GF-D8 (cell line): ENCODE measurements at places on chromosomes 16 and 17.

DNA sequence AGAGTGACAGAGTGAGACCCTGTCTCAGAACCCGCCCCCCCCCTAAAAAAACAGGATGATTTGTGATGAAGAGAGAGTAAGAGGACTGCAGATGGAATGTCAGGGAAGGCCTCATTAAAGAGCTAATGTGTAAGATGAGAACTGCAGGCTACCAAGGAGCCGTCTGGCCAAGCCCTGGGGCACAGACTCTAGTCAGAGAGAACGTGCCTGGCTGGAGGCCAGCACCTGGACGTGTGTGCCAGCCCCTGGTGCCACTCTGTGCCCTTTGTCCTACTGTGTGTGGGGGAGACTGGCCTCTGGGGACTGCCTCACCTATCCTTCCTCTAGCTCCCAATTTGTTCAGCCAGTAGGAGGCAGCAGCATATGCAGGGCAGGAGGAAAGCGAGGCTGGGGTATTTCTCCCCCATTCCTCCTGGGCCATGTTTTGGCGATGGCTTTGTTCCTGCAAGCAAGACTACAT, 37.1 kb downstream of the KNOP1 start:
- no peak for DNase-seq

DNA sequence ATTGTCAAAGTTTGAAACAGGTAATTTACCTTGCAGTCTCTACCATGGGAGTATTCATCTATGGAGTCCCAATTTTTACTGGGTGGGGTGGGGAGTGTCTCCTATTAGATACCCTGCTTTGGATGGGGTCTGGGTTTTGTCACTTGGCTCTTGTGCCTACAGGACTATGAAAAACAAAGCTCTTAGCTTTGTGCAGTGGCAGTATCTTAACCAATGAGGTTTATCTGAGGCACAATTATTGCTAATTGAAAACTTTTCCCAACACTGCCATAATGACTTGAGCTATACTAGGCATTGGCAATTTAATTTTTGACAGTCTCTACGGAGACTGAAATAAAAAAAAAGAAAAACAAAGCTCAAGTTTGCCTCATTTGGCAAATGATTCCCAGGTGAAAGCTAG, 3.8 kb upstream of the ZFP90 start:
- no peak for DNase-seq

DNA sequence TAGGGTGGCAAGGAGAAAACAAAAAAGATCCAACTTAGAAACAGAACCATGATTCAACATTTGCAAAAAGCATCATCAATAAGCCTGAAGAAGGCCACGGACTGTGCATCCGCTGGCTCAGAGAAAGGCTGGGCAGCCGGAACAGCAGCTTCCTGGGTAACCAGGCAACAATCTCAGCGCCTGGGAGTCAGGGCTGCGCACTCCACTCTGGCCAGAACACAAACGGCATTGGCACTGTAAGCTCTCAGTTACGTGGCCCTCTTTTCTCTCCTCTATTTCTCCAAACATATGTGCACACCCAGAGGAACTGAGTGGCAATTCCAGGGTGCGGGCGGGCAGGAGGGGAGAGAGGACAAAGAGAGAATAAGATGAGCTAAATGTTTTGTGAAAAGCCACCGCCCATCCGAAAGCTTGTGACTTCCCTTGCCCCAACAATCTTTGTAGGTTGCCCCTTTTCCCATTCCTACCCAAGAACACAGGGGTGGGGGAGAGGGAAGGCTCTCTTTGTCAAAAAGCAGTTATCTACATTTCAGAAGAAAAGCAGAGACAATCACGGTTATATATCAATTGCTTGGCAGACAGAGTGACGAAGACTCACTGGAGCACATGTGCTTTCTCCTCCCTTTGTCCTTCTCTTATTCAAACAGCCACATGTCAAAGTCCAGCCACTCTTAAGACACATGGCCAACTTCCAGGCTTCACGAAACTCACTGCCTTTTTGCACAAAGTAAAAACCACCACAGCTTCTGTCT, 6.6 kb upstream of the GHDC start:
- no peak for DNase-seq

DNA sequence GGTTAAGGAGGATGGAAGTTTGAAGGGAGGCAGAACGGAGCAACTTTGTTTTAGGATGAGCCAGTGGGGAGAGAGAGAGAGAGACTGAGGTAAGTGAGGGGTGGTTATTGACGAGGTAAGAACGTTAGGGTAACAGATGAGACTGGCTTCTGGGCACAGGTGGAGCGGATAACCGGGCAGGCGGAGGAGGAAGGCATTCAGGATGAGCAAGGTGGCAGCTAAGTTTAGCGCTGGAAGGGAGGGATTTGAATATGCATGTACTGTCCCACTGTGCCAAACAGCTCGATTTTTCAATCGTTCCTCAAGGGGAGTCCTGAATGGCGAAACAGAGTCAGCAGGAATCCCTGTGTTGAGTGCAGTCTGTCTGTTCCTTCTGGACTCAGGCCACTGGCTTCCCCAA, 35.8 kb downstream of the CACNG3 start:
- DNase-seq, result no peak

GRCh38 chr16:84811529-84811928, 8.3 kb upstream of the CRISPLD2 start:
- no peak for DNase-seq

GRCh38 chr16:50791522-50791921, 49.6 kb downstream of the CYLD start:
- DNase-seq, result no peak

DNA sequence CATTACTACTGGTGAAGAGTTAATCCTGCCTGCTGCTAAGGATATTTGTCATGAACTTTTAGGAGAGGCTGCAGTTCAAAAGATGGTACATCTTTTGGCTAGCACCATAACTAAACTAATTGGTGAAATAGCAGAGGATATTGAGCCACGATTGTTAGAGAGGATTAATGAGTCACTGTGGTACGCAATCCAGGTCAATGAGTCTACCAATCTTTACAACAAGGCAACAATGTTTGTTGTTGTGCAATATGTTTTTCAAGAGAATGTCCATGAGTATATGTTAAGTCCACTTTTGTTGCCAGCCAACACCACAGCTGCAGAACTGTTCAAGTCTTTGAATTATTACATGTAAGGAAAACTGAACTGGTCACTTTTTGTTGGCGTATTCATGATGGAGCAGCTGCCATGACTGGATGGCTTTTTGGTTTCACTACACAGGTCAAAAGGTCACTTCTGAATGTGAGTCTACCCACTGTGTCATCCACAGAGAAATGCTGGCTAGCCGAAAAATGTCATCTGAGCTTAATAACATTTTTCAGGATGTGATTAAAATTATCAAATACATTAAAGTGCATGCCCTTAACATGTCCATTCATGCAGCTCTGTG, 402.6 kb upstream of the KIF2B start:
- no peak for DNase-seq

DNA sequence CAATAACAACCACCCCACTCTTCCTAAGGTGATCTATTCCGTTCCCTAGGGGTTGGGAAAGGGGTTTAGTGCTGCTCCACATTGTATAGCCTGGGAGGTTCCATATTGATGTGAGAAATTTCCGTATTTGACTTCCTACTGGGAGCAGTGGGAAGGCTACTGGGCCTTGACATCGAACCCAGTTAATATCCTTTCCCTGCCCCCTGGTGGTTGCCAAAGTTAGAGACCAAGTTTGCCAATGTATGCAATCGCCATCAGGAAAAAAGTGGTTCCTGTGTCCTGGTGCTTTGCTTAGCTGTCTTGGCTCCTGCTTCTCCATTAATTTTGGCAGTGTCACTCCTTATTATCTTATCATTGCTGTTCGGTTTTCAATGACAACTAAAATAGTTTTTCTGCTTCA, 914.9 kb downstream of the KCNJ2 start:
- DNase-seq, result no peak

DNA sequence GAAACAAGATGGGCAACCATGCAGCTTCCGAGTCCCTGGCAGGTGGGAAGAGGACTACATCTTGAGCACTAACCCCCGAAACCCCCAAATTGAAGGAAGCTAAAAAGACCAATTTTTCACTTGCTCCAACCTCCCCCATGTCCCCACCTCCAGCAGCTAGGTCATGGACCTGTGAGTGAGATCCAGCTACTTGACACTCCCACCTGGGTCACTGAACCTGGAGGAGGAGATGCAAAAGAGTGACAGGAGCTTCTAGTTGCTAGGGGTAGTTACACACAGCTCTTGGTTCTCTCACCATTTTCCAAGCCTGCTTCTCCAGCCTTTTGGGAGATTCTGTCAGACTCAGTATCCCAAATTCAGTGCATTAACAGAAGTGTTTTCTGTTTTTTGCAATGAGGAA, 11.2 kb downstream of the PDZD9 start:
- no peak for DNase-seq

- DNase-seq, result no peak
Measured at GRCh38 chr17:71572343-71572742, 548.5 kb upstream of the SOX9 start.

DNA sequence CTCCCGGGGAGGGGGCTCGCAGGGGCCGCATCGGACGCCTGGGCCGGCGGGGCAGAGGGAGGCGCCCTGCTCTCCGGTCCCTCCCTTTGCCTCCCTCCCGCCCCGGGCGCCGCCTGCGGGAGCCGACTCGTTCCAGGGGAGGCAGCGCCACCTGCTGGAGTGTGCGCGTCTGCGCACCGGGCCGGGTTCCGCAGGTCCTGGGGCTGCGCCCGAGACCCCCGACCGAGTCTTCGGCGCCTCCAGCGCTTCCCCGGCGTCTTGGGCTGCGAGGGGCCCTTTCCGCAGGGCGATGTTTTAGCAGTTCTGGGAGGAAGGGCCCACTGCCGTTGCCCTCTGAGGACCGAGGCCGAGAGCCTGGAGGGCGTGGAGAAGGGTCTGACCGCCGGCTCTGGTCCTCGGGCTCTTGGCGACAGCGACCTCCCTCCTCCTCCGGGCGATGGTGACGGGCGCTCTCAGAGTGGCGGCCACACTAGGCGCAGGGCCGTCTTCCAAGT, 106.3 kb downstream of the SEC14L1 start:
- no peak for DNase-seq

DNA sequence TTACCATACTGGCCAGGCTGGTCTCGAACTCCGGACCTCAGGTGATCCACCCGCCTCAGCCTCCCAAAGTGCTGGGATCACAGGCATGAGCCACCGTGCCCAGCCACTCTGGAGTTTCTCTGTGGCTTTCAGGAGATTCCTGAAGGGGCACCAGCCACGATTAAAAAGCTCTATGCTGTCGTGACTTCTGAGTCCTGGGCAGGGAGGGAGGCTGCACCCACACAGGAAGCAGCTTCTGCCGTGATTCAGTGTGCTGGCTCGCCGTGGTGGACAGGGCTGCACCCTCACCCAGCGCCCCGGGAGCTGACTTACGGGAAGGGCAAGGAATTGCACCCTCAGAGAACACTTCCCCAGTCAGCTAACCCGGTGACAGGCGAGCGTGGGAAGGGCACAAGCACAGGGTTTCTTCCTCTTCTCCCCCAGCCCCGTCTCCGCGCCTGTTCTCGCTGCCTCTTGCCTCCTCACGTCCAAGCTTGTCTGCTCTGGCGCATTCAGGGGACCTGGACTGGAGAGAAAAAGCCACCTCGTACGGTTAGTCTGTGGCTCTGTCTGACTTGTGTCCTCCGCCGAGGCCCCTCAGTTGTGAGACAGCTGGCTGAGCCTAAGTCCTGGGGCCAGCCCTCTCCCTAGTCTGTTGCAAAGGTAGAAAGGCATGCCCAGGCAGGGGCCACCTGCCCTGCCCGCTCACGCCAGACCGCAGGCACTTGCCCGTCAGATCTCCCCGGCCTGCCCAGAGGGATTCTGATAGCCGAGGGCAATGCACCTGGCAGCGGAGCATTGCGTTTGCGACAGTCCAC, 145.0 kb downstream of the SEC14L1 start:
- DNase-seq, result peak; percentile 18

GRCh38 chr16:82360024-82360783, 190.2 kb upstream of the MPHOSPH6 start:
- no peak for DNase-seq

DNA sequence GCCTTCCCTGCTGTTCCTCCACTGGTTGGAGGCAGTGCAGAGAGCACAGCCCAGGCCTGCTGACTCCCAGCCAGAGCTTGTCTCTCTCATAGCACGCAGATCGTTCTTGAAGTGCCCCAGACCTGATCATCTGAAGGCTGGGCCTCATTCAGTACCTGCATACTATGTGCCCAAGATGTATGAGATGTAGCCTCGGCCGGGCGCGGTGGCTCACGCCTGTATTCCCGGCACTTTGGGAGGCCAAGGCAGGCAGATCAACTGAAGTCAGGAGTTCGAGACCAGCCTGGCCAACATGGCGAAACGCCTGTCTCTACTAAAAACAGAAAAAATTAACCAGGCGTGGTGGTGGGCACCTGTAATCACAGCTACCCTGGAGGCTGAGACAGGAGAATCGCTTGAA, 31.0 kb downstream of the WNT3 start:
- DNase-seq, result no peak

GRCh38 chr16:85750146-85750826, 610 bp downstream of the C16orf74 start:
- peak; percentile 27 for DNase-seq

GRCh38 chr16:64539811-64540371, 582.0 kb downstream of the CDH11 start:
- DNase-seq, result no peak

DNA sequence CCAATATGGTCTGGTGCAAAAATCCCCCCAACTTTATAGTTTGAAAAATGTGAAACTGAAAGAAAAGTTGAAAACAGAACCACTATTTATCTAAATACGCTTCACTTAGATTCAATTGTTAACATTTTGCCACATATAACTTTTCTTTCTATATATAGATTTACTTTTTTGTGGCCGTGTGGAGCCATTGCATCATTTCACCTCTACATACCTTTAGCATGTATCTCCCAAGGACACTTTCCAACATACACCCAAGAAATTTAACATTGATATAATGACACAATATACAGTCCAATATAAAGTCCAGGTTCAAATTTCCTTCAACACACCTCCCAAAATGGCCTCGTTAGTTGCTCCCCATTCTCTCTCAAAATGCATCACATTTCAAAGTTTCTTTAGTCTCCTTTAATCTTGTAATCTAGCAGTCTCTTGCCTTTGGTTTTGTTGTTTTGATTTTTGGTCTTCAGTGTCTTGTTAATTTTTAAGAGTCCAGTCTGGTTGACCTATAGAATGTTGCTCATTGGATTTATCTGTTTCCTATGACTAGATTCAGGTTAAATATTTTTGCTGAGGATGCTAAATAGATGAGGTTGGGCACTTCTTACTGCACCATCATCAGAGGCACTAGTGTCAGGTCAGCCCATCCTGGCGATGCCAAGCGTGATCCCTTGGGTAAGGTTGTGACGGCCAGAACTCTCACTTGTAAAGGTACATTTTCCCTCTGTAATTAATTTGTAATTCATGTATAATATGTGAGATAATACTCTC, 64.3 kb upstream of the BCAR1 start:
- no peak for DNase-seq
